ENCODE measurements at places on chromosomes 11 and 22. TPM values are rescaled to one million over a fixed set of nuclear protein-coding genes. Genes with fewer than 3 reads are reported as not detected.

GAL gene
- not detected for total RNA-seq

DGCR6L gene
- total RNA-seq = 69.3 TPM

PANX2 gene
- 4.1 TPM for total RNA-seq

ABCC8 gene
- total RNA-seq = 0.42 TPM

MAP6 gene
- total RNA-seq = 15.6 TPM

CKAP5 gene
- 37.1 TPM for total RNA-seq

TYMP gene
- 95.7 TPM for total RNA-seq

OR51S1 gene
- not detected for total RNA-seq

PARVG gene
- 71.3 TPM for total RNA-seq

OR4A47 gene
- total RNA-seq = not detected

RASGRP2 gene
- 89.1 TPM for total RNA-seq

FGF19 gene
- not detected for total RNA-seq

RAB38 gene
- 2.3 TPM for total RNA-seq

WNT11 gene
- total RNA-seq = 35.1 TPM

APOL6 gene
- 15.3 TPM for total RNA-seq

ASCL3 gene
- total RNA-seq = not detected

OR51B2 gene
- not detected for total RNA-seq

CRYBB2 gene
- 0.54 TPM for total RNA-seq

All from thoracic aorta (tissue), 2 donors.